CD8-positive, alpha-beta memory T cell (primary cell): ENCODE measurements at places on chromosomes 3 and 15.

- DNase-seq: no peak
Observed at GRCh38 chr15:79154483-79155135, 64.0 kb upstream of the RASGRF1 start.

- DNase-seq: no peak
Observed at GRCh38 chr3:2023959-2024358, 74.7 kb upstream of the CNTN4 start.

- no peak for DNase-seq
Observed at GRCh38 chr3:129745253-129745652, 138.8 kb upstream of the PLXND1 start.

DNA sequence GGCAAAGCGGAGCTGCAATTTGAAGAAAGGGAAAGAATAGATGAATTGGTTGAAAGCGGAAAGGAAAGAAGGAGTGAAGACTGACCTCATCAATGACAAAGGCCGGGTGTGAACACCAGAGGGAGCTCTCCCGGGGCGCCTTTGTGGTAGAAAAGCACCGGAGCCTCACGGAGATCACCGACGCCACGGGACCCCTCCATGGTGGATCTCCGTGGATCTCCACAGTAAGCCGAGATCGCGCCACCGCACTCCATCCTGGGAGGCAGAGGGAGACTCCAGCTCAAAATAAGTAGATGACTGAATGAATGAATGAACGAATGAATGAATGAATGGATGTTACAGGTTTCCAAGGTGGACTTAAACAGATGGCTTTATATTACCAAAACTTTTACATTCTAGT lies 25.0 kb downstream of the GPR160 start:
- DNase-seq: no peak

- no peak for DNase-seq
Observed at GRCh38 chr15:83510001-83510400, 62.9 kb downstream of the SH3GL3 start.

DNA sequence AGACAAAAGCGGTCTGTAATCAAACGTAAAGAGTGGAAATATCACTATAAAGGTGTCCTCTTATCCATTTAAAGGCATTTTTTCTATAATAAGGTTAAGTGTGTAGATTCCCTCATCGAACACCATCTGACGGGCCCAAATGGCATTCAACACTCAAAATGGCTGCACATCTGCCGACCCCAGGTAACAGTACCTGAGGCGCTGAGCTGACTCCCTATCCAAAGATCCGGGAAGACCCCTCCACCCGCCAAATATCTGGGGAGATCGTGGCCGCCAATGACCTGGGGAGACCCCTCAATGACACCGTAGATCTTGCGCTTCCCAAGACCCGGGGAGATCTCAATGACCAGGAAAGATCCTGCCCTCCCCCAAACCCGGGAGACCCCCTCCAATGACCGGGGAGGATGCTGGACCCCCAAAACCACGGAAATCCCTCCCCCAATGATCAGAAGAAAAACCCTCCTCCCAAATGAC lies 476 bp downstream of the IP6K2 start:
- DNase-seq: peak; percentile 14

- DNase-seq: no peak
Observed at GRCh38 chr3:33425453-33425852, 14.8 kb downstream of the UBP1 start.
